ENCODE measurements at places on chromosomes 2 and 18.

DNA sequence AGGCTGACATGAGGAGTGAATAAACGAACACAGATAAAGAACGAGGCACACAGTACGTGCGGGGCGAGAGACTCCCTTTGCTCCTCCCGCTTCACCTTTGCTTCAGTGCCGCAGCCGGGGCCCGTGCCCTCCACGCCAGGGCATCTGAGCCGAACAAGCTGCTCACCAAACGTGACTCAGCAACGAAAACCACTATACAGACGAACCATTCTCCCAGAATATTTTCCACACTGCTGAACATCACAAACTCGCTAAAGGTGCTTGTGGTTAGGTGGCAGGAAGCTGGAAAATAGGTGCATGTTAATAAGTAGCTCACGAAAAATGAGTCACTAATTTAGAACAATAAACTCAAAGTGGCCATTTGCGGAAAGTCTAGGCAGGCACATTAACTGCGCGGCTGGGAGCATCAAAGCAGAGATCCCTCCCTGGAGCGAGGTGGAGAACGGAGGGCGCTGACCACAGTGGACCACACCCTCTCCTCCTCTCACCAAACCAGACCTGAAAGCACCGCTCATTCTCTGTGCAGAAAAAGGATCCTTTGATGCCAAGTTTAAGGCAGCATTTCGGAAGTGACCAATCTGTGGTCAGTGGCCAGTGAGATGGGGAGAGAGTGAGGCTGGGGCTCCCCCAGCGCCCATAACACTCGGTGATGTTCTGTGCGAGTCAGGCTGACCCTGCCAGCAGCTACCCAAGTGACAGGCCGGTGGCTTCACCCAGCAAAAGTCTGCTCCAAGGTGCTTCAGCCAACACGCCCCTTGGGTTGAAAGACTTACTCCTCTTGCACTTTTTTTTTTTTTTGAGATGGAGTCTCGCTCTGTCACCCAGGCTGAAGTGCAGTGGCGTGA lies 153.2 kb downstream of the HDAC4 start:
- no peak for DNase-seq

DNA sequence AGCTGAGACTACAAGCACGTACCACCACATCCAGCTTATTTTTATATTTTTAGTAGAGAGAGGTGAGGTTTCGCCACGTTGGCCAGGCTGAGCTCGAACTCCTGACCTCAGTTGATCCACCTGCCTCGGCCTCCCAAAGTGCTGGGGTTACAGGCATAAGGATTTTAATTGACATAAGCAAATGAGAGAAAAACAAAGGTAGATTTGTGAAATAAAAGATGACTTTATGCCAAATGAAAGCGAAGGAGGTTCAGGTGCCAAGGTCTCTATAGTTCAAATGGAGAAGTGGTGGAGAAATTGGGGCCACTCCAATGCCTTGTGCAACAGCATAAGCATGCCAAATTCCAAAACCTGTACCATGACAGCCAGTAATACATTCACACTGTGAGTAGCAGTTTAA lies 180.6 kb downstream of the MREG start:
- DNase-seq: no peak

DNA sequence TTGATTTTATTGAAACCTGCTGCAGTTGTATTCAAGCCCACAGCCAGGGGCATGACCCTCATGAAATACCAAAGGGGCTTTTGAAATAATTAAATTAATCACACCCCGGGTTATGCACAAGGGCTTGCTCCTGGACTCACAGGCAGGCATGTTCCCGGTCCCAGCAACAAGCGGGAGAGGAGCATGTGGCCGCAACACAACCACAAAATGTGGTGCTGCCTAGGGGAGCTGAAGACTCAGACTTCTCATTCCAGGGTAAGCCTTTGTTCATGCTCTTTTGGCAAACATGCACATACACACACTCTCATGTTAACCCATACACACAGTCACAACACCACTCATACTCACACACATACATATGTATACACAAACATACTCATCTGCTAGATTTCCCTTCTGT lies 233.7 kb upstream of the SMAD2 start:
- DNase-seq: no peak

DNA sequence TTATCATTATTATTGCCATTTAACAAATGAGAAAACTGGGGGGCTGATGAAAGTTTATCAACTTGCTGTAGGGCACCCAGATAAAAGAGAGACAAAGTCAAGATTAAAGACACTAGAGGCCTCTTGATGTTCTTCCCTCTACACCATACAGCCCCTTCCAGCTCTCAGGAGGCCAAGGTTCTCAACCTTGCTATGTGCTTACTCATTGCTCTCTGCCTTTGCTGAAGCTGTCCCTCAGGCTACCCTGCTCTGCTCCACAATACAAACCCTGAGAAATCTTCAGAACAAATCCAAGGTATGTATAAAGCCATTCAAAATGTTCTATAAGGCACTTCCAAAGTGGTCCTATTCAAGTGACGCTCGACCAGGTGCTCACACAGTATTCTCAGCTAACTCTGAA lies 329.9 kb upstream of the TNP1 start:
- no peak for DNase-seq

DNA sequence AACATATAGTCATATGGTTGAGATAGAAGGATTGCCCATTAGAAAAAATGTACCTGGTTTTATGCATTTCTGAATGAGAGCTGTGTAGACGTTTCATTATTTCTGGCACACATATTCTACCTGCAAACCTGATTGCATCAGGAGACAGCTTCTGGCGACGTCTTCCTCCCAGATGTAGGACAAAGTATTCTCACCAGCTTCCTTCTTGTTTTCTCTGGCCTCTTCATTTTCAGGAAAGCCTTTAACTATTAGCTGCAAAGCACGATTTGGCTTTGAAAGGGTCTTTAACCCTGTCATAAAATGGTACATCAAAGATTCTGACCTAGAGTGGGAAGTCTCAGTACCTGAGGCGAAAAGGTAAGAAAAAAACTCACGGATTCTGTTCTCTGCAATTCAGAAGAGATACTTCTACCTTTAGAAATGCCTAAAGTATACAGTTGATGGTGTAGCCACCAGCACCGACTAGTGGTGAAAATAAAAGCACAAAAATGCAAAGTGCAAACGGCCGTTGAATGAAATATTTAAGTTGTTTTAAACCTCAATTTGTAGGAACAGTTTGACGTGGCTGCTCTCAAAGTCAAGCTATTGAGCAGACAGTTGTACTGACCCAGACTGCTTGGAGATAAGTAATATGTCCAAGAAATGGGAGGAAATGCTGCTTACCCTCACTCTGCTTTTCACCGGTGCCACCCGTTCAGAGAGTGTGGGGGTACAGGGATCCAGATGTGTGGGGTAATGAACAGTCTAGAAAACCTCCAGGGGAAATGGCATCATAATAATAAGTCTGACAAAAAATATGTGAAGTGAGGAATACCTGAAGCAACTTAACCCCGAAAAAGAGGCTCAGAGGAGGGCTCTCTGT lies 20.2 kb downstream of the IL18RAP start:
- DNase-seq: no peak

Data from memory B cell (primary cell).